ENCODE measurements at places on chromosomes 7 and 10.

GRCh38 chr10:132590094-132590751 is 52.6 kb downstream of the INPP5A start:
- no peak for DNase-seq

GRCh38 chr7:20095436-20095835 is 121.7 kb downstream of the MACC1 start:
- DNase-seq: no peak

- no peak for DNase-seq
Measured at GRCh38 chr7:1070544-1071011, 17.3 kb upstream of the GPER1 start.

DNA sequence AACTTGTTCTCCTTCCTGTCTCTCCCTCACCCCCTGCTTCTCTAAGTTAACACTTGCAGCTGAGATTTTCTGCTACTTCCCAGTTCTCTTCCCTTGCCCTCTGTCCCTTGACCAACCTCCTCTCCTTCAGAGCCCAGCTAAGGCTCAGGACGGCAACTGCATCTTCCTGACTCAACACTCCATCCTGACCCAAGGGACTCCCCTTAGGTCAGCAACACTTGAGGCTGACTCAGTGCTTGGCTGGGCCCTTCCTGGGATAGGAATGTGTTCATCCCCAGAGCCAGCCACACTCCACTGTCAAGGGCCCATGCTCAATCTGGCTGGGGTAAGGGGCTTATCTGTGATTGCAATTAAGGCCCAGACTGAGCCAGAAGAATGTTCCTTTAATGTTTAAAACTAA is 3.4 kb downstream of the CALHM2 start:
- DNase-seq: no peak

DNA sequence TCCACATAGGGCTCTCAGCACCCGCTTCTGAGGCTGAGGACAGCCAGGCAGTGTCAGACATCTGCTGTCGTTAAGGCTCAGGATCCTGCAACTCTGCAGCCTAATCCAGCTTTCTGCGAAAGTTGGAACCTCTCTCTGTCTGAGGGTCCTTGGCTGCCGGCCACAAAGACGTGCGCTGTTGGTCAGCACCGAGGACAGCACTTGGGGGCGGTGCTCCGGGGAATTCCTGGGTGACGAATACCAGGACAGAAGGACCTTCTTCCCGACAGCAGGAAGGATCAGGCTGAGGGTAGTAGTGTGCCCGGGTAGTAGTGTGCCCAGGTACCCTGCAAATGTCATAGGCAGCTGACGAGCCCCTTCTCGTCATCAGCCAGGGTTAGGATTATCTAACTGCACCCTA is 16.0 kb upstream of the RASGEF1A start:
- DNase-seq: no peak

DNA sequence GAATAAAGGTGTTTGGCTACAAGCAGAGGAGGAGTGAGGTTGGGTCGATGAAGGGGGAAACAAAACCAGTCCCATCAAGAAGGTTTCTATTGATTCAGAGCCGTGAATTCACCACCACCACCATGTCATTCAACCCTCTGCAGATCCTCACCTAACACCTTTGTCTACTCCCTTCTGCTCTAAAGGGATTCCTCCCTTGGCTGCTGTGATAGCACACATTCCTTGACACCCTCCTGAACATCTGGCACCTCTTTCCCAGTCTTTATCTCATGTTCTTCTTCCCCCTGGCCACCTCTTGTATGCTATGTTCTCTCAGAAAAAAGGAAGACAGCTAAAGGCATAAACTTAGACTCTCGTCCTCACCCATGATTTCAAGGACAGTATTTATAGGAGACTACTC is 318.0 kb downstream of the GPAM start:
- DNase-seq: no peak

DNA sequence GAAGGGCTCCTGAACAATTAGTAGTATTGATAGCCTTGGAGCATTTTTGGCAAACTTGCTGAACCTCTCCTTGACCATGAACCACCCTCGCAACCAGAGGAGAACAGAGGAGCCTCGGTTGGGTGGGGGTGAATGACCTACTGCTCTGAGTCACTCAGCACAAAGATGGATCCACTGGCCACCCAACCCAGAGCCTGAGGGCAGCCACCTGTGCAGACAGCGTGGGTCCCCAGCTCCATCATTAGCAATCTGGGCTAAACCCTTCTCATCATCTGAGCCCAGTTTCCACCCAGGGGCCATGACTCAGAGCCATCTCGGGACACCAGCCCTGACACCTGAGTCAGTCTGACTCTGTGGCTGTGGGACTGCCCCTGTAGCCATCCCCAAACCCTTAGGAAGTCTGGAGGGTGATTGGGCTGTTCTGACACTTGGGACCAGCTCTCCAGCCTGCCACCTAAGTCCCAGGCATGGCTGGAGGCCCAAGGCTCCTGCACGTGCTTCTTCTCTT is 171.8 kb upstream of the GPR26 start:
- no peak for DNase-seq

- no peak for DNase-seq
Measured at GRCh38 chr10:99341860-99342490, 12.8 kb downstream of the CNNM1 start.

GRCh38 chr7:104960741-104961448 is 53.1 kb upstream of the KMT2E start:
- DNase-seq: no peak

DNA sequence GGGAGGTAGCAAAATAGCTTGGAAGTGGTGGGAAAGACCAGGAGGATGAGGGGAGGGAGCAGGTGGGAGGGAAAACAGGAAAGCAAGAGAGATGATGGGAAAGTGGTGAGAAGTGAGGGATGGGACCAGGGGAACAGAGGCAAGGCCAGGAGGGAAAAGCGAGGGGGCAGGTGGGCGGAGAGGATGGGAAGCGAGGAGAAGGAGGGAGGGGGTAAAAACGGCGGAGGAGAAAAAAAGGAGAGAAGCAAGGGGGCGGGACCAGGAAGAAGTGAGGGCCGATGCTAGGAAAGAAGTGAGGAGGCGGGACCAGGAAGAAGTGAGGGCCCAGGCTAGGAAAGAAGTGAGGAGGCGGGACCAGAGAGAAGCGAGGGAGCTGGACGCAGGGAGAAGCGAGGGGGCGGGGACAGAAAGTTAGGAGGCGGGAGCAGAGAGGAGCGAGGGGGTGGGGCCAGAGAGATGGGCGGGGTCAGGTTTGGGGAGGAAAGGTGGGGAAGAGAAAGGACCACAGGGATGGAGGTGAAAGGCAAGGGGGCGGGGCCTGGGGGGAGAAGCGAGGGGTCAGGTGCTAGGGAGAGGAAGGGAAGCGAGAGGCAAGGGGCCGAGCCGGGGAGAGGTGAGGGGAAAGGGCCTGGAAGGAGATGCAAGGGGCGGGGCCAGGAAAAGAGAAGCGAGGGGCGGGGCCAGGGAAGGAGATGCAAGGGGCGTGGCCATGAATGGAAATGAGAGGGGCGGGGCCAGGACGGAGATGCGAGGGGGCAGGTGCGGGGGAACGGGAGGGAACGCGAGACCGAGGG is 984 bp downstream of the SMURF1 start:
- DNase-seq: no peak

DNA sequence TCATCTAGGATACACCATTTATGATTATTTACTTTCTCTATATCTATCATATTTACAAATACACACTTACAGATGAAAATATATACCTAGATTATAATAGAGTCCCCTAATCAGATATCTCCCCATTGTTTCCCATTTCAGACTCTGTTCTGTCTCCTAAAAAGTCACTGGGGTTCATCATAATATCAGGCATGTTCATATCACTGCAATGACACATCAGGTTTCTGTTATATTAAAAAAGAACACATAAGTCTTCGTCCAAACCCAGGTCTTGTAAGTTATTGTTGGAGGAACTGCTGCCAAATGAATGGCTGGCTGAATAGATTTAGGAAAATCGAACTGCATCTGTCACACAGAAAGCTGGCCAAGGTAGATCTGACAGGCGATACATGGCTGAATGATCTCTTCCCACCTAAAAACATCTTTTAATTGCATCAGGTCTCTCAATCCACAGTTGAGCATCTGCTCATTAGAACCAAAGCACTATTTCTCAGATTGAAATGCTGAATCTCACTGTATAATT is 178.7 kb downstream of the CACNA2D1 start:
- peak; percentile 73 for DNase-seq

GRCh38 chr7:38660427-38661099 is 29.4 kb upstream of the AMPH start:
- DNase-seq: peak; percentile 56

DNA sequence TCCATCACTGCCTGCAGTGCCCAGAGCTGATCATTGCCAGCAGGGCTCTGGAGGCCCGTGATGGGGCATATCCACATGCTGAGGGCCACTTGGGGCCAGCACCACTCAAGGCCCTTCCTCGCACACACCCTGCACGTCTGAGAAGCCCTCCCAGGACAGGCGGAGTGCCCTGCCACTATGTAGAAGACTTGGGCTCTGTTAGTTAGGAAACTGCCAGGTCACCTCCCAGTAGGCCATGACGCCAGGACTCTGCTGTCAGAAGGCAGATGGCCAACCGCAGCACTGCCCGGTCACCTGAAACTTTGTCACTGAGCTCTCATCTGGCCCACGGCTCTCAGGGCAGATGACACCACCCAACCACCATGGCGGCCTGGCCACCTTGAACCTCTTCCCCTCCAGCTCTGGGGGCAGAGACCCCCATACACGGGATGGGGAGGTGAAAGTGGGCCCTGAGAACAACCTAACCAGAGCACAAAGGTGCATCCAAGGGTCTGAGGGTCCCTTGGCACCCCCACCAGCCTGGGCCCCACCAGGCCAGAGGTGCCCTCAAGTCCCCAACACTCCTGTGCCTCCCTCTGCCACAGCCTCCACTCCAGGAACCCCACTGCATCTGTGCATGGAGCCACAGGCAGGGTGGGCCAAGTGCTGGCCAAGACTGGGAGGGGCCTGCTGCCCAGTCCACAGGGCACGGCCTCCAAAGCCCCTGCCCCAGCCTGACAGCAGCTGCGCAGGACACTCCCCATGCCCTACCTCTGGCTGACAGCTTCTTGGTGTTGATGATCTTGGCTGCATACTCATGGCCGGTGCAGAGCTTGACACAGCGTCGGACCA is 41.8 kb downstream of the CAMK2B start:
- DNase-seq: no peak

GRCh38 chr7:29214056-29214455 is 19.5 kb downstream of the CHN2 start:
- DNase-seq: no peak

GRCh38 chr7:92133133-92133736 is 1.0 kb downstream of the CYP51A1 start:
- no peak for DNase-seq

- DNase-seq: no peak
Measured at GRCh38 chr7:40356871-40357709, 222.3 kb downstream of the SUGCT start.

- DNase-seq: no peak
Measured at GRCh38 chr7:29987811-29988317, 1.7 kb downstream of the SCRN1 start.

DNA sequence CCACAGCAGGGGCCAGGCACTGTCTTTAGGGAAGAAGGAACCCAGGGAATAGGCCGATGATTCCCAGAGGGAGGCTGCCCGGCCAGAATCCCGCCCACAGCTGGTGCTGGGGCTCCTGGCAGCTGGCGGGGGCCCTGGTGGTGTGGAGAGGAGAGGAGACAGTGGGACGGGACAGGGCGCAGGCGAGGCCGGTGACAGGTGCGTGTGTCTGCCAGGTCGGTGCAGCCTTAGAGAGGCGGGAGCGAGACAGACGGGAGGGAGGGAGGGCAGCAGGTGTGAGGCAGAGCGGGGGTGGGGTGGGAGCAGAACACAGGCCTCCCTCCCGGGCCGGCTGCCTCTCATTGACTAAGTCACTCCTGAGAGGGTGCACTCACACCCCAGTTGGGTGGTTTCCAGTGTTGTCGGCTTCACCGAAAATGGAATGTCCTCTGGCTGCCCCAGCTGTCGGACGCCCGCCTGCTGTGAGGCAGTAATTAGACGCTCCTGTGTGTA is 55.2 kb downstream of the ELFN1 start:
- peak; percentile 71 for DNase-seq

DNA sequence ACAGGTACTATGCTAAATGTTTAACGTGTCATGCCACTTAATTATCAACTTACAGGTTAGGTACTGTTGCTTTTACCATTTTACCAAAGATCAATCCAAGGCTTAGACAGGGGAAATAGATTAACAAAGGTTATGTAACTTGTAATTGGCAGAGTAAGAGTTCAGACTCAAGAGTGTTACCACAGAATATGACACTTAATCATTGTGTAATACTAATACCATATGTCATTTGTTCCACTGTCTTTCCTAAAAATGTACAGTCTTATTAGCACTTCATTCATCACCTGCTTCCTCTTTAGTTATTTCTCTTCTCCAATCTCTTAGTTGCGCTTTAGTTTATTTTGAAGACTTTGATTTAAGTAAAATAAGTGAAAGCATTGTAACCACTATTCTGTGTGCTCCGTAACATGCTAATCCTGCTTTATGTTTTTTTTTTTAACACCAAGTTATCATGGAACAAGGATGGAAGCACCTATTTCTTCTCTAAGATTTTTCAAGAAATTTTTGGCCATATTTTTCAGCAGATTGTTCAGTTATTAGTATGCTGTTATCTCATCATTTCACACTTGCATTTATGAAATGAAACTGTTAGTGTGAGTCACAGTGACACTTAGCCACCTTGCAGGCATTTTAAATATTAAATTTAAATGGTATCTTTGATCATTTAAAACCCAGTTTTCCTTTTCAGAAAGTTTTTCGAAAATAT is 197.3 kb downstream of the PHF14 start:
- no peak for DNase-seq

- DNase-seq: no peak
Measured at GRCh38 chr10:15210521-15210920, 42.0 kb upstream of the NMT2 start.

GRCh38 chr7:148763622-148764021 is 64.9 kb downstream of the CUL1 start:
- DNase-seq: no peak

- DNase-seq: no peak
Measured at GRCh38 chr7:77825131-77825530, 26.6 kb downstream of the PHTF2 start.

- no peak for DNase-seq
Measured at GRCh38 chr10:89516149-89516832, 19.1 kb downstream of the SLC16A12 start.

DNA sequence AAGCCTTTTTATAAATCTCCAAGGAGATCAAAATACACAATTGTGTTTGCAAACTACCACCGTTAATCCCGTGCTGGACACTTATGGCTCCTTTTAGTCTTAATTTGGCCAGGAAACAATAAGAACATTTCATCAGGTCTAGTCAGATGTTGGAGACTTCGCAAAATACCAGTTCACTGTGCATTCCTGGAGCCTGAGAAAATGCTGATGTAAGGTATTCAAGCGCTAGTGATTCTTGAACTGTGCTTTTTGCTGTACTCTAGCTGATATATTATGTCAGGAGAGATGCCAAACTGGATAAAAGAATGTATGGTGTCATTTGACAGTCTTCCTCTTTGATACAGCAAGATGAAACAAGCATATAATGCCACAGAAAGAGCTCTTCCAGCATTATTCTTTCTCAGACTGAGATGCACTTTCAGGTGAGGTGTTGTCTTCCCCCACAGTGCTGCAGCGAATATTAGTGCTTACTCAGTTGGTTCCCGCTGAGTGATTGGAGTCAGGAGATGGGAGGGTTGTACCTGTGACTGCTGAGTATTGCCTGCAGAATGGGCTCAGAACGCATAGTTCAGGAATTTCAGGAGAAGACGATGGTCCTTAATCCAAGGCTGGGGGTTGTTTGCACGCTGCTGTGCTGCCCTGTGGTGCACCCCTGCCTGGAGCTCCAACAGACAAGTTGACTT is 59.2 kb downstream of the OGDH start:
- DNase-seq: no peak
